ENCODE measurements at places on chromosomes 3 and 15.

DNA sequence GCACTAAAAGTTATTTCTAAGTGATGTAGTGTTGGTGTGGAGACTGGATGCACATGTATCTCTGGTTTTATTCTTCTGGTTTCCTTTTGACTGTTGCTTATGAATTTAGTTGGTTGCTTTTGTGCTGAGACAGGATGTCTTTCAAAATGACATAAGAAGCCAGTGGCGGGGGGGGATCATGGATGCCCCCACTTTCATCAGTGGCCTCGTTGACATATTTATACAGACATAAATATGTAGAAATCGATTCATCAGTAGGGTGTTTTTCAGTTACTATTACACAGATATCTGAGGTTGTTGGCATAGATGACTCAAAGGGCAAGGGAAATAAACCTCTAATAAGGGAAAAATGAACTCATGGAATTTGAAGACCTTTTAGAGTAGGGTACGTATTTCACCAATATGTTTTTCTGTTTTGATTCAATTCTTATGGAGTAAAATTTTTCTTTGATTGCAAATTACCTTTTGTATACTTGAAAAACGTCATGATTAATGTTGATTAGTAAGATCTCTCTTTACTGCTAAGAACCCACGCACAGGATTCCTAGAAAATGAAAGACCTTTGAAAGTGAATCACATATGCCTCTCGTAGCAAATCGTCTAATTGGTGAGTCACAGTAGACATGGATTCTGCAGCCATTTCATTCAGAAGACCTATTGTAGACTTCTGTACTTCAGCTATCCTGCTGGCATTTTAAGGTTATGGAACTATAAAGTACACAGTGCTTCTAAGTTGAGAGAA lies 97.4 kb upstream of the RBMS3 start:
- no peak for DNase-seq

GRCh38 chr3:158680861-158681260 lies 8.4 kb upstream of the LXN start:
- no peak for DNase-seq

DNA sequence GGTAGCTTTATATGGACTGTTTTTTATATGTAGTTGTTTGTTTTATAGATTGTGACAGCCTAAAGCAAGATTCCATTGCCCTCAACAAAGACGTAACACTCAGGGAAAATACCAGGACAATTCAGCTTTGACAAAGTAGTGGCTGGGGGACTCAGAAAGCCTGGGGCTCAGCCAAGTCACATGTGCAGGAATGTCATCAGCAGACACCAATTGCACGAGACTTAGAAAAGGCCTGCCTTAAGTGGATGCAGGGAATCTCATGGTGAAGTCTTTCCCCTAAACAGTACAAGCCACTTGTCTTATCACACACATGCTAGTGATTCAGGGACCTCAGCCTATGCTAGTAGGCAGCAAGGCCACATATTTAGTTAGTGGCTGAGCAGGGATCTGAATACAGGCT lies 381.8 kb upstream of the THBS1 start:
- DNase-seq: no peak

DNA sequence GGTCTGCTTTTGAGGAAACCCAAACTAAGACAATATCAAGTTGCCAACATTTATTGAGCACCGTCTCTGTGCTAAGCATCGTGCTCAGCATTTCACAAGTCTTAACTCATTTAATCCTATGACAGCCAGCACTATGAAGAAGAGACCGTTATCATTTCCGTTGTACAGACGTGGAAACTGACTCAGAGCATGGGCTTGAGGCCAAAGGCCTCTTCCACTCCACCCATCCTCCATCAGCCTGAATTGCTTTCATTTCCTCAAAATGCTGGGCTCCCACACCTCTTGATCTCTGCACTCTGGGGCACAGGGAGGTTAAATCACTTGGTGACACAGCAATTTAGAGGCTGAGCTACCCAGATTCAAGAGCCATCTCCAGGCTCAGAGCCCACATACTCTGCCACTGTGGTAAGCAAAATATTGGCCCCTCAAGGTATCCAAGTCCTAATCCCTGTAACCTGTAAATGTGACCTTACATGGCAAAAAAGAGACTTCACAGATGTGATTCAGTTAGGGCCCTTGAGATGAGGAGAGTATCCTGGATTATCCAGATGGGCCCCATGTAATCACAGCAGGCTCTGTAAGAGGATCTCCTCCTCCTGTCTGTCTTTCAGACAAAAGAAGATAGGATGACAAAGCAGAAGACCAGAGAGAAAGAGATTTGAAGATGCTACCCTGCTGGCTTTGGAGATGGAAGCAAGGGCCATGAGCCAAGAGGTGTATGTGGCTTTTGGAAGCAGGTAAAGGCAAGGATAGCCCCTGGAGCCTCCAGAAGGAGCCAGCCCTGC lies 24.3 kb upstream of the FLNB start:
- DNase-seq: peak; percentile 31

GRCh38 chr3:58115175-58115574 lies 95.6 kb downstream of the DNASE1L3 start:
- no peak for DNase-seq

DNA sequence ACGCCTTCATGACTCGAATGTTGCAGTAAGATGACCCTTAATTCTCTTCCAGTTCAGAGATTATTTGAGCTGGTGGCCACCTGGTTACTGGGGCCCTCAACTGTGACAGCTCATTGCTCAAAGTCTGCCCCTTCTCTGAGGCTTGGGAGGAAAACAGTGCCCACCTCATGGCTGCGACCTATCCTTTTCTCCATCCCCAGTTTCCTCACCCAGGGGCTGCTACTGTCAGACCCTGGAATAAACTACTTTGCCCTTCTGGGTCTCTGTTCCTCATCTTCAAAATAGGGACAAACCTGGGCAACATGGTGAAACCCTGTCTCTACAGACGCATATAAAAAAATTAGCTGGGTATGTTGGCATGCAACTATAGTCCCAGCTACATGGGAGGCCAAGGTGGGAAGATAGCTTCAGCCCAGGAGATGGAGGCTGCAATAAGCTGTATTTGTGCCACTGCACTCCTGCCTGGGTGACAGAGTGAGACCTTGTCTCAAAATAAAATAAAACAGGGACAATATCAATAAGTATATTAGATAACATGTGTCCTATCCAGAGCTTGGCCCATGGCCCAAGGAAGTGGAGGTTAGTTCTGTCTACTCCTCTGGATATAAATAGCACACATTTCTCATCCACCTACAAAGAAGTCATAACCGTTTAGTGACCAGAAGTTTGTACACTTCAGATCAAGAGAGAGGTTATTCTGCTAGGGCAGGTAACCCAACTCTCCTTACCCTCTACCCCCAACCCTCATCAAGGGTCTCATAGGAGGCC lies 2.2 kb upstream of the RASL12 start:
- no peak for DNase-seq

DNA sequence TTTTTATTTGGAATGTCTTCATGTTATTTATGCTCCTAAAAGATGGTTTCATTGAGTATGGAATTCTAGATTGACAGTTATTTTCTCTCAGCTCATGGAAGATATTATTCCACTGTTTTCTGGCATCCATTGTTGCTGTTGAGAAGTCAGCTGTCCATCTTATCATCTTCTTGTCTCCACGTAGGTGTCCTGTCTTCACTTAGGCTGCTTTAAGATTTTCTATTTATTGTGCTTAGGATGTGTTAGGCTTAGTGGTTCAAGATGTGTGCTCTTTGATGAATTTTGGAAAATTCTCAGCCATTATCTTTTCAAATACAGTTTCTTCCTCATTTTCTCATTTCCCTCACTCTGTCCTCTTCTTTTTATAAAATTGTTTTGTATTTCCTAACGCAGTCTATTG lies 52.0 kb downstream of the SNRK start:
- no peak for DNase-seq

GRCh38 chr3:134713671-134714070 lies 62.8 kb upstream of the KY start:
- DNase-seq: no peak

DNA sequence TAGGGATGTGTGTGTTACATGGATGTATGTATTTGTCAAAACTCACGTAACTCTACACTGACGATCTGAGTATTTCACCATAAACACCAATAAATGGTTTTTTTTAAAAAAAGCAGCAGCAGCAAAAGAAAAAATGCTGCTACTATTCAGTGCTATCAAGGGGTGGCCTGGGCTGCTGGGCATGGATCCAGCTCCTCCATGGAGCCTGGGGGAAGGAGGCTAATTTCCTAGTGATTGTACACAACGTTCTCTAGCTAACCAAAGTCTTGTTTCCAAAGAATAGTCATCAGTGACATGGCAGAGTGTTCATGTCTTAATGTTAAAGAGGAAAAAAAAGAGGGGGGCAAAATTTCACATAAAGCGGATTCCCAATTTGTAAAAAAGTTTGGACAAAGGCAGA lies 29.0 kb downstream of the POMGNT2 start:
- DNase-seq: no peak

DNA sequence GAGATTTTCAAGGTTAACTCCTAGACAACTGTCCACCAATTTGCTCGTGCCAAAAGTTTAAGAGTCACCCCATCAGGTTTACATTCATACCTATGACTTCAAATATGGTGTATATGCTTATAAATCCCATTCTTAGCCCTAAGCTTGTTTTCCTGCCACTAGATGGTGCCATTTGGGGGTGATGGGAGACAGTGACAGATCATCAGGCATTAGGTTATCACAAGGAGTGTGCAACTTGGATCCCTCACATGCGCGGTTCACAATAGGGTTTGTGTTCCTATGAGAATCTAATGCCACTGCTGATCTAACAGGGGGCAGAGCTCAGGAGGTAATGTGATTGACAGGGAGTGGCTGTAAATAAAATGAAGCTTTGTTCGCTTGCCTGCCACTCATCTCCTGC lies 182.7 kb downstream of the CNTN6 start:
- DNase-seq: no peak

GRCh38 chr3:183710231-183710630 lies 12.6 kb downstream of the YEATS2 start:
- DNase-seq: no peak

GRCh38 chr3:173397161-173398110 lies at the start of gene NLGN1:
NLGN1 (plus strand) TSS chr3:173397744.
- DNase-seq: no peak

DNA sequence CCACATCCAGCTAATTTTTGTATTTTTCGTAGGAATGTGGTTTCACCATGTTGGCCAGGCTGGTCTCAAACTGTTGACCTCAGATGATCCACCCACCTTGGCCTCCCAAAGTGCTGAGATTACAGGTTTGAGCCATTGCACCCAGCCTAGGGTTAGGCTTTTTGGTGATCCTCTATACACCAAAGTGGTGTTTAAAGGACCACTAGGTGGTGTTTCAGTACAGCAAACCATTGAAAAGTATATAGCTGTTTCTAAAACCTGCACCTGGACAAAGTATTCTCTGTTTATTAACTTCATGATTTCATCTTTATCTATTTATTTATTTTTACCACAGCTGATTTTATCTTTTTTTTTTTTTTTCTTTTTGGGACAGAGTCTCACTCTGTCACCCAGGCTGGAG lies 68.4 kb downstream of the MINDY2 start:
- no peak for DNase-seq

DNA sequence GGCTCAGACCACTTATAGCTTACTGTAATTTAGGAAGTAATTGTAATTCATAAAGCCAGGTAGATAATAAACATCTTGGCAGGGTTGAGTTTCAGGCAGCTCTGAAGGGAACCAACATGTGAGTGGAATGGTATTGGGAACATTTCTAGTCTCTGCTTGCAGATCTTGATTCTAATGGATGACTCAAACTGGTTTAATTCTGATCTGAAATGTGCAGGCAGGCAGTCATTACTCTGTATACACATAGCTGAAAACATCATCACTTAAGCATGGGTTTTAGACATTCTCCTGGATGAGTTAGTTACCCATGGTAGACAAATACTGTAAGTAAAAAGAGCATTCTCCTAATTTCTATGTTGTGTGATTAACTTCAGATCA lies 317.0 kb upstream of the TPRG1 start:
- DNase-seq: no peak

DNA sequence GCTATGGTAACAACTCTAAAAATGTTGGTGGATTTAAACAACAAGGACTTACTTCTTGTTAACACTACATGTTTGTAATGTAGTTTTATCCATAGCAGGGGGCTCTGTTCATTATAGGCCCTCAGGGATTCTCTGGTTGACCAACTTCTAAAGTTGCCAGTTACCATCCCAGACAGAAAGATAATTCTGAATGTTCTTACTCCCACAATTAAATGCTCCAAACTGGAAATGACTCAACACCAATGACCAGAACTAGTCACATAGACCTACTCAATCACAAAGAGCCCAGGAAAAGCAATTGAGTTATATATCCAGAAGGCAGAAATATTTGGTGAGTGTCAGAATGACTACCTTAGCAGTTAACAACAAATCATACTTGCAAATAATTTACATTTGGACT lies 199.3 kb upstream of the UMPS start:
- no peak for DNase-seq

GRCh38 chr3:60992395-60992794 lies 258.9 kb downstream of the FHIT start:
- DNase-seq: no peak

GRCh38 chr3:195888311-195888761 lies 20.0 kb downstream of the TNK2 start:
- DNase-seq: no peak

GRCh38 chr3:100563652-100564211 lies 45.7 kb upstream of the ADGRG7 start:
- no peak for DNase-seq

DNA sequence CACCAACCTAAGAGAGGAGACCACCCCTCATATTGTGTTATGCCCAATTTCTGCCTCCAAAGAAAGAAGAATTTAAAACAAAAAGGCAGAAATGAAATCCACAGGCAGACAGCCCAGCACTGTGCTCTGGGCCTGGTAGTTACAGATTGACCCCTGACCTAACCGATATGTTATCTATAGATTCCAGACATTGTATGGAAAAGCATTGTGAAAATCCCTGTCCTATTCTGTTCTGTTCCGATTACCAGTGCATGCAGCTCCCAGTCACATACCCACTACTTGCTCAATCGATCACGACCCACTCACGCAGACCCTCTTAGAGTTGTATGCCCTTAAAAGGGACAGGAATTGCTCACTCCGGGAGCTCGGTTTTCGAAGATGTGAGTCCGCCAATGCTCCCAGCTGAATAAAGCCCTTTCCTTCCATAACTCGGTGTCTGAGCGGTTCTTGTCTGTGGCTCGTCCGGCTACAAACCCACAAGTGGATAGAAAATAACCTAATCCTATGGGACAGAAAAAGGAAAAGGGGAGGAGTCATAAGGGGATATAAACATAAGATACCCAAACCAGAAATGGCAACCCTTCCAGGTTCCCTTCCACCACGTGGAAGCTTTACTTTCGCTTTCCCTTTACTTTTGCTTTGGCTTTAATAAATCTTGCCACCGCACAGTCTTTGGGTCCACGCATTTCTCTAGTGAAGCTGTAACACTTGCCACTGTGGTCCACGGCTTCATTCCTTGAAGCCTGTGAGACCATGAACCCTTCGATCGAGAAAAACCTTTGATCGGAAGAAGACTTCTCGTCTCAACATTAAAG lies 1.7 kb upstream of the CFAP91 start:
- DNase-seq: no peak

GRCh38 chr15:43330780-43331087 lies 361 bp upstream of the LCMT2 start:
- no peak for DNase-seq

- no peak for DNase-seq
Measured at GRCh38 chr3:186097663-186098451, 11.0 kb downstream of the ETV5 start.

All from stimulated activated CD4-positive, alpha-beta T cell treated with anti-CD3 and anti-CD28 coated beads, Interleukin-4, amount 100 ng/mL, for 4 hours (primary cell).